CD14-positive monocyte (primary cell): ENCODE measurements at places on chromosomes 5 and 9.

- DNase-seq = no peak
Observed at GRCh38 chr9:134538856-134539566, 102.6 kb upstream of the COL5A1 start.

GRCh38 chr5:142783601-142784341 is 13.6 kb downstream of the ARHGAP26 start:
- no peak for DNase-seq

DNA sequence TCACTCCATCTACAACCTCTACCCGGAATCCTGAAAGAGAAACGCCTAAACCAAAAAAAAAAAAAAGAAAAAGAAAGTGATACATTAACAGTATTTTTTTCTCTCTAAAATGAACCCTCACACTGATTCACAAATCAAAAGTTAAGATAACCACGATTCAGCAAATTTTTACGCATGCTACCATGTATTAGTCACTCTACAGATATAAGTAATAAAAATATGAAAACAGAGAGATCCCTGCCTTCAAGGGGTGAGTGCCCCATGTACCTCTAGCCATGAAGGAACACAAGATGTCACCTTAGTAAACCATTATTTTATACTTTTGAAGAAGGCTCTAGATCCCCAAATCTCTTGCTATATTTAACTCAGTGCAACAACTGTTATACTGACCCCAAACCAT is 33.4 kb downstream of the CEMIP2 start:
- no peak for DNase-seq

GRCh38 chr5:9059920-9060691 is 485.8 kb downstream of the SEMA5A start:
- DNase-seq = no peak

- DNase-seq = peak; percentile 99
Observed at GRCh38 chr5:148186248-148187003, 16.4 kb upstream of the SPINK6 start.
